ENCODE measurements at places on chromosomes 16 and 17. TPM values are rescaled to one million over a fixed set of nuclear protein-coding genes. Genes with fewer than 3 reads are reported as not detected.
A peak's percentile ranks its signal among the peaks of the same experiment; 100 is the strongest.

FN3K gene
- total RNA-seq: 5.4 TPM

ABCA9 gene
- 216 TPM for total RNA-seq

PIK3R6 gene
- 0.56 TPM for total RNA-seq

BCL6B gene
- 11.2 TPM for total RNA-seq

NKD1 gene
- total RNA-seq: 2.2 TPM

DNA sequence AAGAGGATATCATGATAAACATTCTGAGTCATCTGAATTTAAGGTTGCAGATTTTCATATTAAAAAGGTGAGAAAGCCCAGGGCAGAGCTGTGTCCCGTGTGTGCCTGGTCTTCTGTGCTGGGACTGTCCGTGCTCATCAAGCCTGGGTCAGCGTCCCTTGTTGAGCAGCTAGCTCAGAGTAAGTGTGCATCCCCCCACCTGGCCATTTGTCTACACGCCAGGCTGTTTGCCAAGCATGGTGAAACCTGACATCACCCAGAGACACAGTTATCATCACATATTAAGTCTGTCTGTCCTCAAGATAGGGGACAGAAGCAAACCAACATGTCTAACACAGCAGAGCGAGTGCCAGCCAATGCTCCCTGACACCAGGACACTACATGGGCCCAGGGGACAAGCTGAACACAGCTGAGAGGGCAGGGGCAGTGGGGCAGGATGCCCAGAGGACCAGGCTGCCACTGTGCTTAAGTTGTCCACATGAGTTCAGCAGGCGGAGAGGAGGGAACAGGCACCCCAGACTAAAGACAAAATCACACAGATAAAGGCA is 57.9 kb upstream of the CNEP1R1 start:
- no peak for DNase-seq

GRCh38 chr17:81347437-81347836 is 47.8 kb upstream of the BAHCC1 start:
- no peak for DNase-seq

DNA sequence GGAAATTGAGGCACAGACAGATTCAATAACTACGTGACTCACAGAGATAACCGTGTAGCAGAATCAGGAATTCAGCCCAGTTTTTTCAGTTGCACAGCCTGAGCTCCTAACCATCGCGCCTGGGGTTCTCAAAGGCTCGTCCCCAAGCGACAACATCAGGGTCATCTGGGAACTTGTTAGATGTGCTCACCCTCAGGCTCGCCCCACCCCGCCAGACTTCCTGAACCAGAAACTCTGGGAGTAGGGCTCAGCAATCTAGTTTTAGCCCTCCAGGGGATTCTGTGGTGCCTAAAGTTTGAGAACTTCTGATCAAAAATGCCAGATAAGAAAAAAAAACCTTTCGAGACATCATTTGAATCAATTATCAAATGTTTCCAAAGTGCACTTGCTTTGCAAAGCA is 559.8 kb downstream of the WWOX start:
- DNase-seq: no peak

DNA sequence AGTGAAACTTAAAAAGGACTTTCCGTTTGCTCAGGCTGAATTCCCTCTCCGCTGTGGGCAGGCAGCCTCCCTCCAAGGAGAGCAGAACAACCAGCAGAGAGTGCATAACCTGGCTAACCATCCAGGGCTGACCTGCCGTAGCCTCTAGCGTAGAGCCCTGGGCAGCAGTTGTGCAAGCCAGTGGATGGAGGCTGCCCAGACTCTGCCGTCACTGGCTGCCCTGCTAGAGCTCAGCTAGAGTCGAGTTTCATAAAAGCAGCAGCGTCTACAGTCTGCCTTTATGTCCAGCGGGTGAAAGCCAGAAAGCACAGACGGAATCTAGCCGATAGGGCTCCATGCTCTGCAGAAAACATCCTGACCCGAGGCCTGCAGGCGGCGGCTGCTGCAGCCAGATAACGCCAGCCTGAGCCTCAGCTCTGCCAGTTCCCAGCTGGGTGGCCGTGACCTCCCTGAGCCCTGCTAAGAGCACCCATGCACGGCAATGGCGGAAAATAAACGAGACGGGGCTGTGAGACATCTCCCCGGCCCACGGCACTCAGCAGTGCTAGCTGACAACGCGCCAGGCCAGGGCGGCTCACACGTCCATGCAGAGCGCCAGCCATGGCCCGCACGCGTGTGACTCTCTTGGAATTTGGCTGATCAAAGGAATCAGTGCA is 231.3 kb downstream of the ENGASE start:
- DNase-seq: no peak

- no peak for DNase-seq
Observed at GRCh38 chr17:8294814-8295316, 335 bp downstream of the SLC25A35 start.

GRCh38 chr17:32852811-32853210 is 24.1 kb downstream of the MYO1D start:
- DNase-seq: no peak

GRCh38 chr17:15124264-15124595 is 140.9 kb downstream of the PMP22 start:
- DNase-seq: no peak

- no peak for DNase-seq
Observed at GRCh38 chr17:11296994-11297393, 56.0 kb downstream of the SHISA6 start.

DNA sequence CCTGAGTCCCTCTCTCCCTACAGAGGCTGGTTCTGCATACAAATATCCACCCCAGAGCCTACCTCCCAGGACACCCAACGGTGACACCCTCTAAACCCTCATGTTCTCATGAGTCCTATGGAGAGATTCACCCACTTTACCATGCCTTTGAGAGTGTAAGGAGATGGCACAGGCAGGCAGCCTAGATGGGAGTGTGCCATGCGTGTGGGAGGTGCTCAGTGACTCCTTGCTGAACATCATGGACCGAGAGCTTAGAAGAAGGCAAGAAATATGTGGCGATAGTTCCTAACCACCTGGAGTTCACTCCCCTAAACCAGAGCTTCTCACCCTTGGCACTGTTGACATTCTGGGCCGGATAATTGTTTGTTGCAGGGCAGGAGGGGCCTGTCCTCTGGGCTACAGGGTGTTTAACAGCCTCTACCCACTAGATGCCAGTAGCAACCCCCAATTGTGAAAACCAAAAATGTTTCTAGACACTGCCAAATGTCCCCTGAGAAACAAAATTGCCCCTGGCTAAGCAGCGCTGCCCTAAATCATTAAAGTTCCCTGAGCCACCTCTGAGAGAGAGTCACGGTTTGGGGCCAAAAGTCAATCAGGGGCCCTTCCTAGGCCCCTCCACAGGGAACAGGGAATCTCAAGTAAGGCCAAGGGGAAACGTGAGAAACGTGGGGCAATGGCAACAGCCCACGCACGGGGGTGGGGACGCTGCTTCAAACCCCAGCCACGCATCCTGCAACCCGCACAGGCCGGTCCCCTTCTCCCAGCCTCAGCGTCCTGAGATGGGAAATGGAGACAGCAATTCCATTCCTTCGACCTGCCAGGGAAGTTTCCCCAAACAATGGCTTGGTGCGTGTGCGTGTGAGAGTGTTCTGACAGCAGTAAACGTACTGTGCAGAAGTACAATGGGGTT is 66.8 kb downstream of the C16orf78 start:
- DNase-seq: no peak

DNA sequence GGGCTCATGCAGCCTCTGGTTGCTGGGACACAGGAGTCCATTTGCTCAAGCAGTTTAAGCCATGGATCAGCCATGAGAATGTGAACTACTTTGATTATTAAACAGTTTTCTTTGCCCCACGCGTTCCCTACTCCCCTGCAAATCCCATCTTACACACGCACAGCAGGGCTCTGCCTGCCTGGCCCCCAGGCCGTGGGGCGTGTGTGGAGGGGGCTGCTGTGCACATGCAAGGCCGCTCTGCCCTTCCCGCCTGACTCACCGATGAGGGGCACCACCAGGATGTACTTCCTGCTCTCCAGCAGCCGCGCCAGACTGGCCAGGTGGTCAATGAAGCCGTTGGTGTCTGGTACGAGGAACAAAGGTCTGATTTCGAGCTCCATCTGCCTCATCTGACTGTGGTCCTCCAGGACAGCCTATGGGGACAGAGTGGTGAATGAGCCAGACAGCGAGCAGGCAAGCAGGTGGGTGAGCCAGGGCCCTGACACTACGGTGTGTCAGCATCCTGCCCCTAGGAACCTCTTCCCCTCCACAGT is 13.7 kb downstream of the HIC1 start:
- no peak for DNase-seq

GRCh38 chr17:72097144-72097543 is 23.7 kb upstream of the SOX9 start:
- no peak for DNase-seq

DNA sequence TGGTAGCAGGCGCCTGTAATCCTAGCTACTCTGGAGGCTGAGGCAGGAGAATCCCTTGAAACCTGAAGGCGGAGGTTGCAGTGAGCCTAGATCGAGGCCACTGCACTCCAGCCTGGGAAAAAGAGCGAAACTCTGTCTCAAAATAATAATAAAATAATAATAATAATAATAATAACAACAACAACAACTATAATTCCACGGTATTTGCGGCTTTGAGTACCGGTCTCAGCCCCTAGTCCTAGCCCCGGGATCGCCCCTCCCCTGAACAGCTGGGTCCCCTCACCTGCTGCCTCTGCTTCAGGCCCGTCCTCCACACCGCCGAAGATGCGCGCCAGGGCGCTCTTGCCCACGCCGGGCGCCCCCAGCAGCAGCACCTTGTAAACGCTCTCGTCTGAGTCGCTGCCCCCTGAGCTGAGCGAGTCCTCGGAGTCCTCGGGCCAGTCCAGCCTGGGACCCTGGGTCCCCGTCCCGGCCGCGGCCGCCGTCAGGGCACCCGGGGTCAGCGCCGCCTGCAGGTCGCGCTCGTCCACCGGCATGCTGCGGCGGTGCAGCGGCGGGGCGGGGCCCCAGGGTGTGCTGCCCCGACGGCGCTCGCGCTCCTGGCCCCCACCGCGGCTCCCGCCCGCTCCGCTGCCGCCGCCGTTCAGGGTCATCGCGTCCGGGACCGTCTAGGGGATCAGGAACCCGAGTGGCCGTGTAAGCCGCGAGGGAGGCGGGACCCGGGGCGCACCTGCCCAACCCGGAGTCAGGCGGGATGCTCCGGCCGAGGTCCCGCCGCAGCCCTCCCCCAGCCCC is 611 bp downstream of the RRAD start:
- no peak for DNase-seq

- DNase-seq: peak; percentile 30
Observed at GRCh38 chr16:62225675-62226074, 189.4 kb upstream of the CDH8 start.

DNA sequence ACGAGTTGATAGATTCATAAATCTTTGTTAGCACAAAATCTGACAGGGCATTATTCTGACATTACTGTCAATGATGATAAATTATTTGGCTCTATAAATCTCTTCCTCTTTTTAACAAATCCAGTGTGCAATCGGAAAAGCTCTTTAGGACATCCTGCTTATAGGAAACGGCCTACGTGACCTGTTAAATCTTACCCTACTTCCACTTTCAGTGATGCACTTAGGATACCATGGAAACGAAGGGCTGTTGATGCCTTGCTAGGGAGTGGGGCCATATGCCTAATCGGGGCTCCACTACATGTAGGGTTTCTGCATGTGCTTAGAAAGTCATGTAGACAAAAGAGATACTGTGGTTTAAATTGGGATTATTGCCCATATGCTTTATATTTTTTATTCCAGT is 27.2 kb downstream of the ZNF594 start:
- no peak for DNase-seq

GRCh38 chr17:16351831-16352230 is 1.4 kb downstream of the CENPV start:
- no peak for DNase-seq

Measured in omental fat pad (tissue), 4 donors.